HCT116 (cell line): ENCODE measurements at places on chromosomes 4 and X. TPM values are rescaled to one million over a fixed set of nuclear protein-coding genes. Genes with fewer than 3 reads are reported as not detected.

GRCh38 chrX:106903291-106903824 is at the start of gene RIPPLY1:
RIPPLY1 (minus strand) TSS chrX:106903341; CDS start chrX:106903287, 54 bp downstream.
- no peaks in the 10 kb centered on the region for H3K27me3 ChIP-seq
- H3K4me3 ChIP-seq: no peak within 1 kb of the TSS
- no peaks in the 10 kb centered on the region for H3K36me3 ChIP-seq
- no peak within 1 kb of the TSS for H3K27ac ChIP-seq
- no peak for DNase-seq
- peaks cover 5% of the 10 kb centered on the region; the same call in 1 of the 2 replicates for H3K4me1 ChIP-seq

DNA sequence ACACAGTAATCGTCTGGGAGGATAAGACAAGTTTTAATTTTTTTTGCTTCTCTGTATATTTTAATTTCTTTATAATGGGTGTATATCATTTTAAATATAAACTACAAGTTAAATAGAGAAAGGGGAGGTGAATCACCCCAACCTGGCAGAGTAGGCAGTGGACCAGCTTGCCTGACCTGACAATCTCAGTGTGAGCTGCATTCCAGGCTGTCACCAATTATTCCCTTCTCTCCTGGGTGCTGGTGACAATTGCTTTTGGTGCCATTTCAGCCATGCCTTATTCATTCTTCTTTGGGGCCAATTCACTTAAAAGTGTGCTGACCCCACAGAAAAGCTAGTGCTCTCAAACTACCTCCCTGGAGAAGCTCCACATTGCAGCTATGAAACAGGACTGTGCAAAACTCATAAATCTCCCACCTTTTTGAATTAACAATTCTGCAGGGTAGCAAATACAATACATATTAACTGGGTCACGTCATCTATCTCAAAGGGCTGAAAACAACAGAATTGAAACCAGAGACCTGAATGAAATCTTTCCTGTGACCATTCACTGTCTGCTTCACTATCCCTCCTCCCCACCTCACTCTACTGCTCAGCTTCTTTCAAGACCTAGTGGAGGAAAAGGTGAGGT is 359.0 kb downstream of the HS3ST1 start:
- H3K27ac ChIP-seq: no peak overlapping the region
- H3K4me1 ChIP-seq: no peaks in the 10 kb centered on the region
- no peaks in the 10 kb centered on the region for H3K36me3 ChIP-seq
- no peak for DNase-seq
- no peak overlapping the region for H3K4me3 ChIP-seq
- H3K27me3 ChIP-seq: no peaks in the 10 kb centered on the region

GRCh38 chrX:31053621-31054020 is 18.2 kb downstream of the FTHL17 start:
- no peaks in the 10 kb centered on the region for H3K4me1 ChIP-seq
- H3K36me3 ChIP-seq: no peaks in the 10 kb centered on the region
- DNase-seq: no peak
- H3K27ac ChIP-seq: no peak overlapping the region
- no peak overlapping the region for H3K4me3 ChIP-seq
- H3K27me3 ChIP-seq: no peaks in the 10 kb centered on the region

DNA sequence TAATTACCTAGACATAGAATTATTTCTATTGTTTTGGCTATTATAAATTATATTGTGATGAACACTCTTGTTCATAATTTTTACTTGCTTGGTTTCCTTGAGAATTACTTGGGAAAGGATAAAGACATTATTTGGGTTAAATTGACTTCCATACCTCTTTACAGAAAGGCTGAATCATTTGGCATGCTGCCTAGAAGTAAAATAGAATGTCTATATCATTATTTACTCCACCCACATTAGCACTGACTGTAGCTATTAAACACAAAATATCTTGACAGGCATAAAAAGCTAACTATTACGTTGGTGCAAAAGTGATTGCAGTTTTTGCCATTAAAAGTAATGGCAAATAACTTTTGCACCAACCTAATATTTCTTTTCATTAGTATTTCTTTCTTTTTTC is 29.7 kb upstream of the ADH6 start:
- no peaks in the 10 kb centered on the region for H3K36me3 ChIP-seq
- no peak overlapping the region for H3K27ac ChIP-seq
- no peaks in the 10 kb centered on the region for H3K4me1 ChIP-seq
- no peak for DNase-seq
- H3K27me3 ChIP-seq: no peaks in the 10 kb centered on the region

DNA sequence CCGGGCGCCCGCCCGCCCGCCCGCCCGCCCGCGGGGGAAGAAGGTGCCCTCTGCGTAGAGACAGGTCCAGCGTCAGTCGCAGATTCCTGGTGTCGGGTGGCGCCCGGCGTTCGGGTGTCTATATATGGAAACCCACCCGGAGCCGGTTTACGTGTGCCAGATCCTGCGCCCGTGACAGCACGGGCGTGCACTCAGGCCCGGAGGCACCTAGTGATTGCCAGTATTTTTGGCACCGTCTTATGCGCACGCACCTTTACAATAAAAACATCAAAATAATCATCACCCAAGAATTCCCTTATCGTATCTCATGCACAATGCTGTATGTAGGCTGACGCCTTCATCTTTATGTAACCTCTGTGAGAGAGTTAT is 519 bp downstream of the SLC25A4 start:
- no peak for DNase-seq
- H3K4me1 ChIP-seq: peaks cover 15% of the 10 kb centered on the region
- peak overlapping the region; percentile 58 for H3K4me3 ChIP-seq
- H3K27me3 ChIP-seq: no peaks in the 10 kb centered on the region
- H3K36me3 ChIP-seq: no peaks in the 10 kb centered on the region

UGT2B10 gene
- total RNA-seq: 0.27 TPM

PDHA2 gene
- not detected for total RNA-seq
